ENCODE measurements at places on chromosomes 5 and 9. TPM values are rescaled to one million over a fixed set of nuclear protein-coding genes. Genes with fewer than 3 reads are reported as not detected.

DMRT3 gene
- not detected for total RNA-seq

DNA sequence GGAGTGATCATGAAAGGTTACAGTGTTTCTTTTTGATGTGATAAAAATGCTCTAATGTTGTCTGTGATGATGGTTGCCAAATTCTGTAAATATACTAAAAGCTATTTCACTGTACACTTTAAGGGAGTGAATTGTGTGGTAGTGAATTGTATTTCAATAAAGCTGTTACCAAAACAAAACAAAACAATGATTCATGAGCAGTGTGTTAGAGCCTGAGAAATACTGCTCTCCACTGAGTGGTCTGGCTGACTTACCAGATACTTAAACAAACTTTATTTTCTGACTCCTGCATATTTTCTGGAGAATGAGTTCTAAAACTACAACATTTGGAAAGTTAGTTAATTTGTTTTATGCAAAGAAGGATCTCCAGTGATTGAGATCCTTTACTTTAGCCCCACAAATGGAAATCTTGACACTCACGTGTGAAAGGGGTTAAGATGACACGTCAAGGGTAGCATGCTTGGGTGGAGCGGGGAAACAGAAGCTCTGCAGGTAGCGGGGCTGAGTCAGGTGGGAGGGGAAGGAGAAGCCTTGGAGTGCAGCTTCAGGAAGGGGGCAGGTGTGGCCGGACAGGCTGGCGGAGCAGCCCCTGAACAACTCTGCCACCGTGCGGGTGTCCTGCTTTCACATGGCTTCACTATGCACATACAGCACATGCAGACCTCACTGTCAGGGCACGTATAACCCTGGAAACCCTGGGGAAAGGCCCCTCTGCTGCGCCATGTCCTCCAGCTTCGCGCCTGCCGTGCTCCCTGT lies 256.7 kb downstream of the IRX1 start:
- H3K27ac ChIP-seq = no peak overlapping the region
- DNase-seq = no peak
- no peaks in the 10 kb centered on the region for H3K36me3 ChIP-seq
- no peaks in the 10 kb centered on the region for H3K4me1 ChIP-seq

CDX1 gene
- 0.09 TPM for total RNA-seq

GRCh38 chr9:137745541-137745991 lies 126.8 kb downstream of the EHMT1 start:
- 0 out of 2 replicates have a peak overlapping the region, but pooled peaks have one; percentile 66 for H3K27ac ChIP-seq
- no peak overlapping the region for H3K4me3 ChIP-seq
- H3K36me3 ChIP-seq = peaks cover 33% of the 10 kb centered on the region
- no peaks in the 10 kb centered on the region for H3K27me3 ChIP-seq
- no peak for DNase-seq
- peaks cover 6% of the 10 kb centered on the region for H3K4me1 ChIP-seq

- H3K4me3 ChIP-seq = no peak overlapping the region
- no peak overlapping the region for H3K27ac ChIP-seq
- H3K4me1 ChIP-seq = peaks cover 42% of the 10 kb centered on the region
- H3K36me3 ChIP-seq = peaks cover 3% of the 10 kb centered on the region
These were observed 215.6 kb downstream of the C9orf50 start for GRCh38 chr9:129405089-129405826.

DNA sequence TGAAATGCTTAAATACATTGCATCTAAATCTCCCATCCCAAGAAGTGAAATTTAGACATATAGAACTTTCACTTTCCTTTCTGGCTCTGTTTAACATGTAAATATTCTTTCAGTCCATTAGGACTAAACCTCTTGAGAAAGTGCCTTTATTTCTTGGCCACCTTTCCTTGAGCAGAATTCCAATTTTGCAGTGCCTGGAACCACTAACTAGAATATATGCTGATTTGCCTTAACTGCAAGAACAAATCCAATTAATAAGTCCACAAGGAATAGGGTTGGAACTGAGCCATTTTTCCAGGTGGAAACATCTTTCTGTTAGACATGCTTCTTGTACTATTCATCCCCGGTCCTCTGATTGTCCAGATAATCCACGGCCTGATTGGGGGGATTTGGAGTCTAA lies 478.0 kb downstream of the ENC1 start:
- no peak overlapping the region for H3K4me3 ChIP-seq
- H3K36me3 ChIP-seq = no peaks in the 10 kb centered on the region
- DNase-seq = no peak

NR5A1 gene
- 0.39 TPM for total RNA-seq

LOX gene
- 2.8 TPM for total RNA-seq

DNA sequence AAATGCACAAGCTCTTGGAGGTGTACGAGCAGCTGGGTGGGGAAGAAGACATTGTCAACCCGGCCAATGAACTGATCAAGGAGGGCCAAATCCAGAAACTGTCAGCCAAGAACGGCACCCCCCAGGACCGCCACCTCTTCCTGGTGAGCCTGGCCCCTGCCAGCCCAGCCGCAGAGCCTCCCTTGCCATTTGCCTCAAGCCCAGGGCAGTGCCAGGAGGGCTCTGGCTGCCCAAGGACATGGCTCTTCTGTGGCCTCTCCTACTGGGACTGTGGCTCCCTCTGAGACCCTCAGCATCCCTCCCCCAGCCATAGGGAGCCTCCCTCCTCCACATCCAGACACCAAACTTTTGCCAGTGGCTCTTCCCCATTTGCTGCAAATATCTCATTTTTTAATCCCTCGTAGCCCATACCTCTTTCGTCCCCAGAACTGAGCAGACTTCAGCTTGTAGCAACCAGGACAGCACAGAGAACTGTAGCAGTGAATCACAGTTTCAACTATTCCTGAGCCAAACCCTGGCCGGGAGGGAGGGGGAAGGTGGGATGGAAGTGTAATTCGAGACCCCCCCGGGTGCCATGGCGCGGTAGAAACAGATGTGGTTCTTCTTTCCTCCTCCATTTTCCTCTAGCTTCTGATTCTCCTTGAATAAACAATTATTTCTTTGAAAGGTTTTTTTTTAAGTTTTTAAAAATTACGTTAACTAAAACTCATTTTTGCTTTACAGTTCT lies 44.5 kb upstream of the SUSD3 start:
- peaks cover 41% of the 10 kb centered on the region for H3K4me1 ChIP-seq
- H3K27me3 ChIP-seq = no peaks in the 10 kb centered on the region
- DNase-seq = peak; percentile 47
- H3K4me3 ChIP-seq = no peak overlapping the region
- H3K36me3 ChIP-seq = no peaks in the 10 kb centered on the region
- H3K27ac ChIP-seq = peak overlapping the region; percentile 47
